ENCODE measurements at places on chromosomes 5 and 9. TPM values are rescaled to one million over a fixed set of nuclear protein-coding genes. Genes with fewer than 3 reads are reported as not detected.
A peak's percentile ranks its signal among the peaks of the same experiment; 100 is the strongest.

VAV2 gene
- 5.8 TPM for total RNA-seq

GABRB2 gene
- not detected for total RNA-seq

ARSK gene
- total RNA-seq, result 4.2 TPM

AHRR gene
- total RNA-seq, result 23.7 TPM

C5orf52 gene
- not detected for total RNA-seq

CTXN3 gene
- not detected for total RNA-seq

BAAT gene
- total RNA-seq, result 0.08 TPM

PKN3 gene
- total RNA-seq, result 17.7 TPM

CMYA5 gene
- total RNA-seq, result 0.15 TPM

HSD17B3 gene
- total RNA-seq, result not detected

DNA sequence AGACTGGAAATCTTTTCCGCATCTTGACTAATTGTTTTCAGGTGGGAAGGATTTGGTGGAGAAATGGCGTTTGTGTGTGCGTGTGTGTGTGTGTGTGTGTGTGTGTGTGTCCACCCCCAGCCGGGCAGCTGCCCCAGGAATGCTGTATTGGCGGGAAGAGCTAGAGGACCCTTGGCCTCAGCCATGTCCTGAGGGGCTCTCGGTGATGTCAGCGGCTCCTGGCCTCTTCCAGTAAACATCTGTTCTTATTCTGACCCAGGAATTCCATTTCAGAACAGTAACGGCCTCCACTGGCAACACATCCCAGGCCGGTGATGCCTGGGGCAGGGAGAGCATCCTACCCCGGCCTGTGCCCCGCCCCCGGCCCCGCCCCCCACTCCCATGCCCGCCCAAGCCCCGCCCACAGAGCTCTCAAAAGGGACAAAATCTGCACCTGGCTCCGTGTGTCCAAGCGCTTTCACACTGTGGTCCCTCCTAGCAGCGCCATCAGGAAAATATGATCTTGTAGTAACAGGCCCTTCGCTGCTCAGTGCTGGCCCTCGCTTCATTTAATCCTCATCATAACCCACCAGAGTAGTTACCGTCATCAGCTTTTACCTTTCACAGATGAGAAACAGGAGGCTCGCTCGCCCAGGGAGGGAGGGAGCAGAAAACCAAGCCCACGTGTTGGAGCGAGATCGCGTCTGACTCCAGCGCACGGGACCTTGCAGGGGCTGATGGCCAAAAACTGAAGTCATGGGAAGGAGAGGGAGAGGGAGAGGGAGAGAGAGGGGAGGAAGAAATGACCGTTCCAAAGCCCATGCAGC is 18.9 kb downstream of the ADAMTS2 start:
- no peaks in the 10 kb centered on the region for H3K36me3 ChIP-seq
- H3K27ac ChIP-seq, result no peak overlapping the region
- DNase-seq, result no peak

- H3K4me1 ChIP-seq, result no peaks in the 10 kb centered on the region
- no peak overlapping the region for H3K27ac ChIP-seq
- H3K27me3 ChIP-seq, result no peaks in the 10 kb centered on the region
- DNase-seq, result no peak
Observed at GRCh38 chr9:22395687-22396141, 50.9 kb upstream of the DMRTA1 start.

- no peak overlapping the region for H3K27ac ChIP-seq
- no peaks in the 10 kb centered on the region for H3K4me1 ChIP-seq
- DNase-seq, result no peak
- no peaks in the 10 kb centered on the region for H3K36me3 ChIP-seq
- no peaks in the 10 kb centered on the region for H3K27me3 ChIP-seq
Observed at GRCh38 chr5:92599217-92599810, 981.7 kb downstream of the NR2F1-AS1 start.

DNA sequence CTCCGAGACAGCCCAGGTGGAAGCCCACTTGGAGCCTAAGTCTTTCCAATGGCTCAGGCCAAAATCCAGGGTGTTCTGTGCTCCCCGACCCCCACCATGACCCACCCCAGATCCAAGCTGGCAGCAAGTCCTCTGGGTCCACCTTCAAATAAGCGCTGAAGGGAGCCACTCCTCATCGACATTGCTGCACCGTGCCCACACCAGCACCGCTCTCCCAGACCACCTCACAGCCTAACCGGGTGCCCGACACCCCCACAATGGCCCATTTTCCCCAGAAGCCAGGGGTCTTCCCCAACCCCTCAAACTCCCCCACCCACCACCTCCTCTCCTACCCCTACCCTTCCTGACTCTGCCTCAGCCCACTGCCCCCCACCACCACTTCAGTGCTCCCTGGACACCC is 50.5 kb downstream of the SEMA4D start:
- peak overlapping the region; percentile 72 for H3K27ac ChIP-seq
- H3K4me1 ChIP-seq, result peaks cover 86% of the 10 kb centered on the region
- peaks cover 50% of the 10 kb centered on the region for H3K36me3 ChIP-seq
- H3K4me3 ChIP-seq, result no peak overlapping the region
- no peak for DNase-seq
- H3K27me3 ChIP-seq, result no peaks in the 10 kb centered on the region

GRCh38 chr5:133919148-133920136 is 49.0 kb downstream of the C5orf15 start:
- peaks cover 21% of the 10 kb centered on the region for H3K4me1 ChIP-seq
- H3K36me3 ChIP-seq, result no peaks in the 10 kb centered on the region
- H3K4me3 ChIP-seq, result no peak overlapping the region
- no peak for DNase-seq

GRCh38 chr5:127101533-127101932 is 28.2 kb upstream of the C5orf63 start:
- peaks cover 5% of the 10 kb centered on the region for H3K27me3 ChIP-seq
- DNase-seq, result no peak
- no peak overlapping the region for H3K4me3 ChIP-seq
- no peak overlapping the region for H3K27ac ChIP-seq
- no peaks in the 10 kb centered on the region for H3K4me1 ChIP-seq
- no peaks in the 10 kb centered on the region for H3K36me3 ChIP-seq

- H3K36me3 ChIP-seq, result no peaks in the 10 kb centered on the region
- no peak for DNase-seq
- peaks cover 4% of the 10 kb centered on the region for H3K4me1 ChIP-seq
Observed at GRCh38 chr5:14281746-14282181, 138.6 kb downstream of the TRIO start.

DNA sequence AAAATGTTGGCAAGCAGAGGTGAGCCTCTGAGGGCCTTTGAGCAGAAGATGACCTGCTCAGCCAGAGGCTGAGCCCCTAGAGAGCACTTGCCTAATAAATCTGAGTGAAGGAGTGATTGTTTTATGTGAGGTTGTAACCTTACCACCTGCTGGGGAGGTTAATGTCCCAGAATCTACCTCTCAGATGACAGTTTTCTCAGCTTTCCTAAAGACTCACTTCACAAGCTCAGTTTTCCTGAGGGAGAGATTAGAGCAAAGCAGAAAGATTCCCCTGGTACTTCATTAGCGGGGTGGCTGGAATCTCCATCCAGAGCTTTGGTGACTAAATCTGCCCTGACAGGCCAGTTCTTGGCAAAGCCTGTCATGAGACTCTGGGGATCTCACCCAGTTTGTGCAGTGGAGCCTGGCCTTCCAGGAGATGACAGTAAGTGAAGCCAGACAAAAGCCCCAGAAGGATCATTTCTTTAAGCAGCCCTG is 48.8 kb upstream of the GALNT10 start:
- no peak overlapping the region for H3K27ac ChIP-seq
- H3K36me3 ChIP-seq, result no peaks in the 10 kb centered on the region
- H3K4me1 ChIP-seq, result no peaks in the 10 kb centered on the region
- H3K4me3 ChIP-seq, result no peak overlapping the region
- DNase-seq, result no peak

DNA sequence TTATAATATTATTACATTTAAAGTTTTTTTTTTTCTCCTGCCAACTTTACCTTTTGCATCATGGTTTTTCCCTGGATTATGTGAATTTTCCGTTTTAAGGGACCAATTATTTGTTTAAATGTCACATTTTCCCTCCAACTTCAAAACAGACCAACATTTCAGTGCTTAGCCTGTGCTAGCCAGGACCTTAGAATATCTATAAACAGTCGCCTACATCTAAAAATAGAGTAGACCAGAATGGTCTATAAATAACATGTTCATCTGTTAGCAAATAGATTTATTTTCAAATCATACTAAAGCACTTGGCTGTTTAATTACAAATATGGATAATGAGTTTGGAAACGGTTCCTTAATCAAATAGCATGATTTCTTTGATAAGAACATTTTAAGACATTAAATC is 192.0 kb downstream of the FBN2 start:
- H3K4me1 ChIP-seq, result no peaks in the 10 kb centered on the region
- no peak overlapping the region for H3K27ac ChIP-seq
- DNase-seq, result no peak
- no peaks in the 10 kb centered on the region for H3K36me3 ChIP-seq
- no peaks in the 10 kb centered on the region for H3K27me3 ChIP-seq

DNA sequence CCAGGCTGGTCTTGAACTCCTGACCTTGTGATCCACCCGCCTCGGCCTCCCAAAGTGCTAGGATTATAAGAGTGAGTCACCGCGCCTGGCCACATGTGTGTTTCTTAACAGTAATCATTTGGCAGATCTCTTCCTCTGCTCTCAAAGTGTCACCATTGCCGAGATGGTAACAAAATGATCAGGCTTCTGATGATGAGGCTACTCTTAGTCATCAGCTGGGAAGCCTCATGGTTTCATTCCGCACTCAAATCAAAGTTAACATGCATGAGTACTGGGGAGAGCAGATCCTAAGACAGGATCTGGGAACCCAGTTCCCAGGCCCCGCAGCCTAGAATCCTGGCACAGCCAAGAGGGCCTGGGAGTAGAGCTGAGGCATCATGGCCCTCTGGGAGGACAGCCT is 27.4 kb downstream of the BARHL1 start:
- H3K4me1 ChIP-seq, result no peaks in the 10 kb centered on the region
- H3K4me3 ChIP-seq, result no peak overlapping the region
- no peak overlapping the region for H3K27ac ChIP-seq
- DNase-seq, result no peak
- H3K36me3 ChIP-seq, result peaks cover 29% of the 10 kb centered on the region
- H3K27me3 ChIP-seq, result no peaks in the 10 kb centered on the region

GRCh38 chr9:92669527-92669889 is 423 bp downstream of the IPPK start:
- H3K4me1 ChIP-seq, result peaks cover 44% of the 10 kb centered on the region
- no peaks in the 10 kb centered on the region for H3K27me3 ChIP-seq
- DNase-seq, result peak; percentile 17
- peak overlapping the region; percentile 88 for H3K4me3 ChIP-seq
- peaks cover 24% of the 10 kb centered on the region for H3K36me3 ChIP-seq

DNA sequence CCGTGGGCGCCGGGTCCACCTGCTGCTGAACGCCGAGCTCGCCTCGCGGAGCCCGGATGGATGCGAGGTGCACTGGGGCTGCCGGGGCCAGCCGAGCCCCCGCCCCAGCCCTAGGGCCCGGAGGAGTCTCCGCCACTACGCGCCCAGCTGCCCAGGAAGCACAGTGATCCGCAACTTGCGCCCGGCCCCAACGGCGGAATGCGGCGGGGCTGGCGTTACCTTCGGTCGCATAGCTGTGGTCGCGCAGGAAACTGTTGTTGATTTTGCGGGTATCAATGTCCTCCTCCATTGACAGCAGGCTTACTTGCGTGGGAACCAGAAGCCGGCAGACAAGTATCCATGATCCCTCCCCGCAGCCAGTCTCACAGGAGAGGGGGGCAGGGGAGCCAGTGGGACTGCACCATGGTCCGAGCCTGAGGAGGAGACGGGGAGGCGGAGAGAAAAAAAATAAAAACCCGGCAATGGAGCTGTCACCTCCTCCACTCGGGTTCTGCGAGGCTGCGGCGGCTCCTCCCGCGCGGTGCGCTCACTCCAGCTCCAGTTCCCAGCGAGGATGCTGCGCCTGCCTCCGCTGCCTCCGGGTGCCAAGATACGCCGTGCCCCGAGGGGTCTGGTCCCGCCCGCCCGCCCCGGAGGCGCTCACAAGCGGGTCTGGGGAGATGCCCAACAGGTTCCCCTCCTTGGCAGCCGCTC is 628 bp downstream of the PPP2R2B start:
- peaks cover 15% of the 10 kb centered on the region for H3K4me1 ChIP-seq
- no peak for DNase-seq
- H3K27me3 ChIP-seq, result peaks cover 32% of the 10 kb centered on the region
- H3K36me3 ChIP-seq, result no peaks in the 10 kb centered on the region
- peak overlapping the region; percentile 19 for H3K27ac ChIP-seq

DNA sequence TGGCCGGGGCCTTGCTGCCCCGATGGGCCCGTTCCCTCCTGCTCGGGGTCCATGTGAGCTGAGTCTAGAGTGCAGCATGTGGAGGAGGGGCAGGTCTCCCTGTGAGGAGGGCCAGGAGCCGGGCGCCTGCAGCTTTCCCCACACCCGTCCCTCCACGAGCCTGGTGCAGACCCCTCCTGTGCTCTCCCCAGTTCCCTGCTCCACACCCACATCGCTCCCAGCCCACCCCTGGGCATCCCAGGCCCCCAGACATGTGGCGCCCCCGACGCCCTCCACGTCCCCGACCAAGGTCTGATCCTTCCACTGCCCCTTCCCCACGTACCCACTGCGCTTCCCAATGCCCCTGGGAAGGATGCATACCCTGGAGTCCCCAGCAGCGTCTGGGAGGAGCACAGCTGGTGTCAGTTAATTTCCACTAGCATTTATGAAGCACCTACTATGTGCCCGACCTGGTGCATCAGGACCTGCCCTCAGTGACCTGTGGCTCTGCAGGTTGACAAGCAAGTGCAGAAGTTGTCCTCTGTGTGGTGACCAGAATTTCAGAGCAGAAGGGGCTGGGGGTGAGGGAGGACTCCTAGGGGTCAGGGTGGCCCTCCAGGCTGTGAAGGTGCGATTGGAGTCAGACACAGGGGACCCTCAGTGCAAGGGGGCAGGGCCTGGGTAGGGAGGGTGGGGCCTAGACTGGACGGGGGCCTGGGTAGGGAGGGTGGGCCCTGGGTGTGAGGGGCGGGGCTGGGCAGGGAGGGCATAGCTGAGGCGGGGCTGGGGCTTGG is 10.8 kb upstream of the SLC6A18 start:
- H3K27me3 ChIP-seq, result no peaks in the 10 kb centered on the region
- H3K27ac ChIP-seq, result no peak overlapping the region
- no peak overlapping the region for H3K4me3 ChIP-seq
- no peaks in the 10 kb centered on the region for H3K4me1 ChIP-seq
- DNase-seq, result no peak

GRCh38 chr9:98568909-98569469 is 139.7 kb downstream of the GABBR2 start:
- H3K4me1 ChIP-seq, result no peaks in the 10 kb centered on the region
- no peak for DNase-seq
- no peak overlapping the region for H3K4me3 ChIP-seq
- H3K27ac ChIP-seq, result no peak overlapping the region
- peaks cover 7% of the 10 kb centered on the region for H3K27me3 ChIP-seq

GRCh38 chr9:72497447-72498046 is 23.9 kb upstream of the TMC1 start:
- H3K36me3 ChIP-seq, result no peaks in the 10 kb centered on the region
- no peak overlapping the region for H3K4me3 ChIP-seq
- no peaks in the 10 kb centered on the region for H3K27me3 ChIP-seq
- H3K4me1 ChIP-seq, result no peaks in the 10 kb centered on the region
- DNase-seq, result no peak
- H3K27ac ChIP-seq, result no peak overlapping the region

GRCh38 chr5:154302161-154302560 is 111.6 kb downstream of the GALNT10 start:
- no peak overlapping the region for H3K27ac ChIP-seq
- peaks cover 10% of the 10 kb centered on the region for H3K4me1 ChIP-seq
- peaks cover 57% of the 10 kb centered on the region for H3K36me3 ChIP-seq
- DNase-seq, result no peak
